ENCODE measurements at places on chromosomes 6 and 20.

GRCh38 chr6:170553534-170554012 lies 466 bp upstream of the PSMB1 start:
- peak; percentile 34 for DNase-seq

DNA sequence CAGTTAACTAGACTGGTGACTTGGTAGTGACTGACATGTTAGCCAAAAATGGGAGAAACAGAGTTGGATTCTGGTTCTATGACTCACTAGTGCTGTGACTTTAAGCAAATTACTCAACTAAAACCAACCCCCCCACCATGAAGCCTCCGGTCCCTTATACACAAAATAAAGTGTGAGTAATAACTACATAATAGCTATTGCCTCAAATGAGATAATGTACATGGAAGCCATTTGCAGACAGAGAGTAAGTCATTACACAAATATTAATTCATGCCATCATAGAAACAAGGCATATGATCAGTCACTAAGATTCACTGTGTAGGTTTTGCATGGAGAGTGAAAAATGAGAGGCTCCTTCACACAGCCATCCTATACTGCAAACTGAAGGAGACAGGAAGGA lies 111.9 kb downstream of the HIVEP2 start:
- peak; percentile 85 for DNase-seq

- DNase-seq: no peak
Measured at GRCh38 chr6:170189236-170189635, 101.6 kb downstream of the DLL1 start.

DNA sequence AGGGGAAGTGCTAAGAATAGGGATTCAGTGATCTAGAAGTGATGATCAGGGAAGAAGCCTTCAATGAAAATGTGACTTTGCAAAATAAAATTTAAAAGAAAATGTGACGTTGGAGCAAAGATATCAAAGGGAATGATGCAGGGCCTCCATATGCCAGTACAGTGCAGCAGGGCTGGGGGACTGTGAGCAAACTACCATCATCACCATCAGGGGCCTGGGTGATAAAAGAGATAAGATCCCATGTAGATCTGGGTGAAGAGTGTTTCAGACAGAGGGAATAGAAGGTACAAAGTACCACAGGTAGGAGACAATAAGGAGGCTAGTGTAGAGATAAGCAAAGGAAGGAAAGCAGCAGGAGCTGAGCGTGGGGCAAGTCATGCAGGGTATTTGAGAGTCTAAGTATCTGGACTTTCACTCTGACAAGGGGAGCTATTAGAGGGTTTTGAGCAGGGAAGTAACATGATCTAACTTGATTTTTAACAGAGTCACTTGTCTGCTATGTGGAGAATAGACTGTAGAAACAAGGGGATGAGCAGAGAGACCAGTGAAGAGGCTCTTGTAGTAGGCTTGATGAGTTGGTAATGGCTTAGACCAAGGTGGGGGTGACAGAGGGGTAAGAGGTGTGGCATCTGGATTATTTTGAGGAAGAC lies 295.6 kb downstream of the ZFAND3 start:
- no peak for DNase-seq

DNA sequence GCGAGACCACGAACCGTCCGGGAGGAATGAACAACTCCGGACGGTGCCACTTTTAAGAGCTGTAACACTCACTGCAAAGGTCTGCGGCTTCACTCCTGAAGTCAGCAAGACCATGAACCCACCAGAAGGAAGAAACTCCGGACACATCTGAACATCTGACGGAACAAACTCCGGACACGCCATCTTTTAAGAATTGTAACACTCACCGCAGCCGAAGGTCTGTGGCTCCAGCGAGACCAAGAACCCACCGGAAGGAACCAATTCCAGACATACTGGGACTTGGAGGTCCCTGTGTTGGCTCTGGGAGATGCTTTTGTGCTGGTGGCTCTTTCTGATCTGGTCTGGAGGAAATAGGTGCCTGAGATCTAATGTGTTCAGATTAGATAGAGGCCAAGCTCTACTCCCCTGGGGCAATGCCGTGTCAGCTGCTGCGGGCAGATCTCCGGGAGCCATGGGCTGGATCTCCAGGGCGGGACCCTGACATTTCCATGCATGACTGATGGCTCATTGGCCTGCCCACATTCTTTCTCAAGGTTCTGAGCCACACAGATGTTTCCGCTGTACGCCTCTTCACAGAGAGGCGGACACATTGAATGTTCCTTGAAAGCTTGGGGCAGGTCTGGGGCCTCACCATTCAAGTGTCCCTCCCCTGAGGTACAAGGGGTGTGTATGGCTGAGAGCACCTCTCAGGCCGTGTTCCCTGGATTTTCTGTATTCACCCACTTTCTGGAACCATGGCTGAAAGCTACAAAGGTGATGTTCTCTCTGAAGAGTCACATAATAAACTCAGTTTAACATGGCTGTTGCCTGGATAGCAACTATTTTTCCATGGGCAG lies 29.3 kb downstream of the GMPR start:
- DNase-seq: no peak

GRCh38 chr6:5208471-5208971 lies 52.2 kb downstream of the LYRM4 start:
- peak; percentile 72 for DNase-seq
